ENCODE measurements at places on chromosomes 4 and X.

DNA sequence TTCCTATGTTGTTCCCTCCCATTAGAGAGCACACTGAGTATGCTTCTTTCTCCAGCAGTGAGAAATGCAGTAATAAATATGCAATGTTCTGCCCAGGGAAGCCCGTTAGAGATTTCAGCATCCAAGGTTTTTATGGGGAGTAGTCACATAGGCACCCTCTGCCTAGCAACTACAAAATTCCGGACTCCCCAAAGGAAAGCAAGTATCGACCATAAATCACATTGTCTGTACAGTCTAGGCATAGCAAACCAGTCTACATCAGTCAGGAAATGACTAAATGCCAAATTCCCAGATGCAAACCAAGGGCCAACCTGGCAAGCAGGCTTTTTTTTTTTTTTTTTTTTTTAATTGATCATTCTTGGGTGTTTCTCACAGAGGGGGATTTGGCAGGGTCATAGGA lies 34.8 kb downstream of the GPR101 start:
- DNase-seq = no peak

GRCh38 chr4:109589605-109590004 lies 29.6 kb downstream of the MCUB start:
- no peak for DNase-seq

DNA sequence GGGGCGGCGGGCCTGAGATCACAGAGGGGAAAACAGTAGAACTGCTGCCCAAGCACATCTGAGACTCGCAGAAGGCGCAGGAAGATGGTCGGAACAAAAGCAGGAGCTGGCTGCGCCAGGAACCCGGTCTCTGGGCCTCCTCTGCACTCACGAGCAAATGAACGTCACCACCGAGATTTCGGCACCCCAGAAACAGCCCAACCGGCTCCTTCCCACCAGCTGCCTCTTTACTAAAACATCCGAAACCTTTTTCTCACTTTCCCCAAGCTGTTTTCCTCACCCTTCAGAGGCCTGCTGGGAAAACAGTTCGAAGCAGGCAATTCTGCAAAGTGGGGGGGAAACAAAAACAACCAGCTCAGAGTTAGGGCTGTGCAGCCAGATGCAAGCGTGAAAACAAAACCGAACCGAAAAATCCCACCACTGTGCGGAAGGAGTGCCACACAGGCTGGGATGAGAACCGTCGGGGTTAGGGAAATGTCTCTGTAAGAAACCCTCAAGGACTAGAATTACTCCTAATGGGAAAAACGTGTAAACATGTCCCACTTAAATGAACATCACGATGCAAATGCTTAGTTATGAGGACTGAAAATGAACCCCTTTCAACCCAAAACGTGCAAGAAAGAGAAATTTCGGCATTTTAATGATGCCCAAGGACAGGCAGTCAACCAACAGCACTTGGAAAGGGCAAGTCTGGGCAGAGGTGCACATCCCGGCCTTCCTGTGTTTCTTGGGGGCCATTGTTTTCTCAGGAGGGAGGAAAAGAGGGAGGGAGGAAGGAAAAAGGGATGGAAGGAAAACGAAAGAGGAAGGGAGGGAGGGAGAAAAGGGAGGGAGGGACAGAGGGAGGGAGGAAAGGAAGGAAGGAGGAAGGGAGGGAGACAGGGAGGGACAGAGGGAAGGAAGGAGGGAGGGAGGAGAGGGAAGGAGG lies 15.8 kb downstream of the DHRSX start:
- DNase-seq = no peak

DNA sequence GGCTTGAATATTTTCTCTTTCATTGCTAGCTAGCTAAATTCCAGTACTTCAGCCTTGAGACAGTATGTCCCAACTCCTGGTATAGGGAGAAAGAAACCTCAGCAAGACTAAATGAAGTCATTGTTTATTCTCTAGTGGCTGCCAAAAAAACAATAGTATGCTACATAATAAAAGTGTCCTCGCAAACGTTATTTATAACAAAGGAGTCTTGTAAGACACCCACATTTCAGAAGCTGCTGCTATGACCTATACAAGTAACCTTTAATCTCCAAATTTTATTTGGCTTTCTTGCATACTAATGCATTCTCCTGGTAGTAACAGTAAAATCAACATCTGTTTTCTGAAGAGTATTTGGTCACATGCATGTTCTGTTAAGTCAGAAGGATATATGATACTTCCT lies 28.8 kb downstream of the NEK1 start:
- DNase-seq = no peak

- no peak for DNase-seq
These were observed 33.8 kb upstream of the SLIT2 start for GRCh38 chr4:20217951-20218350.

DNA sequence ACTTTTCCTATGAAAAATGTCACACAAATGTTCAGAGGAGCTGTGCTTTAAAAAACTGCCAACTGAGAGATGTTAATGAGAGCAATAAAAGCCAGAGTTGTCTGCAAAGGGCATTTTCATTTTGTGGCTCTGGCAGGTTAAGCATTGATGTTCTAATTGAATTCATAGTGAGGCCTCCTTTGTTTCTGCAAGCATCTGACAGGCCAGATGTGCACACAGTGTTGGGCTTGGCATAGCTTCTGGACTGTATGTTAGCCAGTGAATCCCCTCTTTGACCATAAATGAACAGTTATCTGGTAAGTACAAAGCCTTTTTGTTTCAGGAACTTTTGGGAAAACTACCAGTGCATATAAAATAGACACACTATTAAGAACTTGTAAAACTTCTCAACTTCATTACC lies 81.9 kb downstream of the JADE3 start:
- no peak for DNase-seq

DNA sequence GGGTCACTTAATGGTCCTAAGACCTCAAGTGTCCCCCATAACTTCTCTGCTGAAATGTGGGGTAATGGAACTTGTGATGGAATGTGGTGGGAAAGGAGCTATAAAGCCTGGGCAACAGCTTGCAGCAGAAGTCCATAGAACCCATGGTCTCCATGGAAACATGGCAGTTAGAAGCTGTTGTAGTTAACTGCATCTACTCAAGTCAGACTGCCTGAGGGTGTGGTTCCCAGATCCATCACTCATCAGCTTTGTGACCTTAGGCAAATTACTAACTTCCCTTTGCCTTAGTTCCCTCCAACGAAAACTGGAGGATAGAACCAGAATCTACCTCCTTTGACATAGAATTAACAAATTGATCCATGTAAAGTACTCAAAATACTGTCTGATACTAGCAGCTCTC lies 113.0 kb downstream of the SPATA18 start:
- no peak for DNase-seq

DNA sequence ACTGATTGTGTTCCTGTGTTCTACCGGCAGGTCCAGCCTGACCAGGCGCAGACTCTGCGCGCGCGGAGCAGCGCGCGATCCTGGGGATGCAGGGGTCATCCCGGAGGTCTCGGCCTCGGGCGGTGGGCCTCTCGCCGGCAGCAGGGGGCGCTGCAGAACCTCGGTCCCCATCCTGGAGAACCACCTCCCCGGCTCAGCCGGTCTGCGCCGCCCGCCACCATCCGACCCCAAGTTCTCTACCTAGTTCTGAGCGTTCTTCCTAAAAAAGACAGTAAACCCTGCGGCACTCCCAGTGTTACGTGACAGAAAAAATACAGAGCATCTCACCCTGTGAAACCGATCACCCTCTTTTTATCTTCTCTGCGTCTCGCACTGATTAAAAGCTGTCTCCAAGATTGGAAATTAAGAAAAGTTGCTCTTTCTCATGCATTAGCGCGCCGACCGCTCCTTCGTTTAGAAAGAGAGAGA lies 1.6 kb downstream of the TRPC3 start:
- DNase-seq = peak; percentile 88

DNA sequence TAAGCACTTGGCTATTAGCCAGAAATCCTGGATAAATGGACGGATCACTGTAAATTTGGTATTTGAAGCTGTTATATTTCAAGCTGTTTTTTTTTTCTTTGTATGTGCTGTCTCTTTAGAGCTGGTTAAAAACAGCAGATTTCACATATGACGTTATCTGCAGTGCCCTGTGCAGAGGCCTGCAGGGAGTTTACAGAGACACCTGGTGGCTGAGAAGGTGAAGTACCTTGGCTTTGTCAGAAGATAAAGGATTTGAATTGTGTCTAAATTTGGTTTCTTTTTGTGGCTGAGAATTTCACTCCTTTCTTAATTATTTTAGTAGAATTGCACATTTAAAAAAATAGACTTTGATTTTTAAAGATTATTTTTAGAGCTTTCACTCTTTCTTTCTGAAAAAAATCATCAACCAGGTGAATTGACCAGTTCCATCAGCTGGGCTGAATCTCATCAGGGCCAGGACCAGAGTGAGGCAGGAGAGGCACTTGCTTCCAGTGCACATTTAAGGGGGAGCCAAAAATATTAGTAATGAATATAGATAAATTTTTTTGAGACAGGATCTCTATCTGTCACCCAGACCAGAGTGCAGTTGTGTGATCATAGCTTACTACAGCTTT lies 9.6 kb upstream of the CHRNA9 start:
- peak; percentile 83 for DNase-seq

DNA sequence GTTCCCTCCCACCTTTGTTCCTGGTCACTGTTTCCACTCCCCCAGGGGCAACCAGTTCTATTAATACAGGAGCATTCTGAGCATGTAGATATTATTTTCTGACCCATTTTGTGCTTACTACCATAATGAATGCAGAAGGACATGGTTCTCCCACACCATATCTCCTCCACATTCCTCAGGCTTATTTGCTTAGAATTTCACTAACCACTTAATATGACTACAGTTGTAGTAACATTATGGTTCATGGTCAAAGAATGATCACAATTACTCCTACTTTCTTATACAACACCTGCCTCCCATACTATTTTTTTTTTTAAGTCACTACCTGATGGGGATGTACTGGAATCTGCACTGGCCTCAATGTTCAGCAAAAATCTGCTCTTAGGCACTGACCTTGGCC lies 7.5 kb upstream of the FAM184B start:
- no peak for DNase-seq

DNA sequence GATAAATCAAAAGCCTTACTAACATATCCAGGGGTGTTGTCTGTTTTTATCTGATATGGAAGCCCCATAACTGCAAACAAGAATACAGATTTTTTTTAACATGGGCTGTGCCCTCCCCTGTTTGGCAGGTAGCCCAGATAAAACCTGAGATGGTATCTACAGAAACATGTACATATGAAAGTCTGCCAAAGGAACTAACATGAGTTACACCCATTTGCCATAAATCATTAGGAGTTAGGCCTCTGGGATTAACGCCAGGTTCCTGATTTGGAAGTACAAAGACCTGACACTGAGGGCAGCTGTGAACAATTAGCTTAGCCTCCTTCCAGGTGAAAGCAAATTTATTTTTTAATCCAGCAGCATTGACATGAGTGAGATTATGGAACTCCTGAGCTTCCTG lies 264.3 kb downstream of the TECRL start:
- no peak for DNase-seq

- DNase-seq = no peak
These were observed 22.1 kb upstream of the SCOC start for GRCh38 chr4:140351093-140352075.

- DNase-seq = peak; percentile 52
These were observed 1.4 kb upstream of the CORIN start for GRCh38 chr4:47839259-47839658.

DNA sequence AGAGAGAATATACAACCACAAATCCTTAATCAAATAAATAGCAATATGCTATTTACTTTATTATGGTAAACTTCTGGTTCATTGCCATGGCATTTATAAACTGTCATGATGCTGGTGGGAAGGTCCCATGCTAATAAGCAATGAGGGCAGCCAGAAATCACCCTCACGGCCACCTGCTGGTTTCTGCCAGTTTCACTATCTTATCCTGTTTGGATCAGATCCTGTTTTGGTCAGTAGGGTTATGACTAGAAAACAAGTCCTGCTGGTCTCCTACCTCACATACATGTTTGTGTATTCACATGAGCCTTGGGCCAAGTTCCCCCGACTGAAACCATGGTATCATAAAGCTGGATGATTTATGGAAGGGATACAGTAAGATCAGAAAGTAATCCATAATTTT lies 28.1 kb downstream of the XAGE5 start:
- no peak for DNase-seq

DNA sequence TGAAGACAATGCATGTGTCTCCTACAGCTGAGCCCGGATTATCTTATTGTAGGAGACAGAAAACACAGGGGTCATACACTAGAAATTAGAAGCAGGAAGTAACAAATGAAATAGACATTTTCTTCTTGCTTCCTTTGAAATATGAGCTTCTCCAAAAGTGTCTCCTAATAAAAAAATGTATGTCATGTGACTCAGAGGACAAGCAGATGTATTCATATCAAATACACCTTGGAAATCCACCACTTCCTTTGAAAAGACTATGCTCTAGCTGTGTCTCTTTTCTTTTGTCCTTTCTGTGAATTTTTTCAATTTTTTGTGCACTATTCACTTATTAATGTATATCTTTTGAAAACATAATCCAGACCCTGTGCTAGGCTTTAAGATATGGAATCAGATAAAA lies 1906.2 kb downstream of the C4orf33 start:
- DNase-seq = no peak

DNA sequence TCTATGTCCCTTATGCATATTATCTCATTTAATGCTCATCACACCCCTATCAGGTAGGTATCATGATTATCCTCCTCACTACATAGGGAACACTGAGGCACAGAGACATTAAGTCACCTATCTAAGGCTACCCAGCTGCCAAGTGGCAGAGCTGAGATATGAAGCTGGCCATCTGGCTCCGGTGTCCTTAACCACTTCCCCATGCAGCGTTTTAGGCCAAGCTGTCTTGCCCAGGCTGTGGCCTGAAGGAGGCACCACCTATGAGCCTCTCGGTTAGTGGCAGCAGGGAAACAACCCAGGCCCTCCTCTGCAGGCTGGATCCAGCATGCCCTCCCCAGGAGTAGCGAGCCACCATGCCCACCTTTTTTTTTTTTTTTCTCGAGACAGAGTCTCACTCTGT lies 16.3 kb downstream of the PJA1 start:
- no peak for DNase-seq

- DNase-seq = no peak
These were observed 19.3 kb upstream of the RASL11B start for GRCh38 chr4:52842792-52843191.

- DNase-seq = no peak
These were observed 169.7 kb downstream of the RAP1GDS1 start for GRCh38 chr4:98430708-98431403.

- no peak for DNase-seq
These were observed 20.0 kb downstream of the DCLK2 start for GRCh38 chr4:150098214-150098613.

DNA sequence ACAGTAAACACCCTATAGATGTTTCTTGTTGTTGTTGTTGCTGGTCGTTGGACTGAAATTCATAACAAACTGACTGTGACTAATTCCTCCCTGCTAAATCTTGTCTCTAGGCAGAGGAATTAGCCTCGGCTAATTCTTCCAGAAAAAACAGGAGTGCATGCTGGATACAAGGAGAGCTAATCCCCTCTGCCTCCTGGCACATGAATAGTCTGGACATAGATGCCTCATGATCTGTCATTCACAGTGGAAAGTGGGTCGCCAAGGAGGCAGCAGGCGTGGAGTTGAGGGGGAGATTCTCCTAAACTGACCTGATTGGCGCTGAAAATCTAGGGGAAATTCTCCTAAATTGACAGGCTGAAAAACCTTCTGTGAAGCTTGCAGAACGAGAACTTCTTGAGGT lies 220.1 kb downstream of the DCTD start:
- no peak for DNase-seq

Data from GM13976 (cell line).